ENCODE measurements at places on chromosomes 7 and 10.

DNA sequence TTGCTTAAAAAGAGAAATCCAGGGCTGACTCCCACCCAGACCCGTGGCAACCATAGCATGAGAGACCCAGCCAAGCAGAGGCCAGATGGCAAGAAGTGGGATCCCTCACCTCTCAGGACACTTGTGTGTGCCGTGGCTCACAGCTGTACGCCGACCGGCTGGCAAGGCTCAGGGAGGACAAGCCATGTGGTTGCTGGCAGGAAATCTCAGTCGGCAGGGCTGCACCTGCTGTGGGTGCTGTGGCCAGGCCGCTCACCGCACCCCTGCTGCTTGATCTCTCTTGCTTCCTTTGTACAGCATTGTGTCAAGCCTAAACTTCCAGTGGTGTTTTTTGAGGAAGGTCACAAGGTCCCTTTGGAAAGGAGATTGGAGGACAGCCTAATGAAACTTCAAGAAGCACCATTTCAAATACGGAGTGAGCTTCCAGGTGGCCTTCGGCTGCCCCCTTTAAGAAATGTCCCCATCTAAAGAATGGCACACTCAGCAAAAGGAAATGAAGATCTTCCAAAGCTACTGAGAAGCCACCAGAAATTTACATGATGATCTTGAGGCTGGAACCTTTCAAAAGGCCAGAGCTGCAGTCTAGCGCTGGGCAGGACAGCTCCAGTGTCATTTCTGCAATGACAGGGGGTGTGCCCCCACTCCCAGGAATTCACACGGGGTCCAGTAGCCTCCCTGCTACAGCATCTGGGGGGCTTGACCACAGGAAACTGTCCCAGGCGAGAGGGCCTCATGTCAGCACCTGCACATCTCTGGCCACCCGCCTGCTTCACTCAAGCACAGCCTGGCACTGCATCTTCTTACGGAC lies 409.0 kb upstream of the MGMT start:
- no peak for DNase-seq

DNA sequence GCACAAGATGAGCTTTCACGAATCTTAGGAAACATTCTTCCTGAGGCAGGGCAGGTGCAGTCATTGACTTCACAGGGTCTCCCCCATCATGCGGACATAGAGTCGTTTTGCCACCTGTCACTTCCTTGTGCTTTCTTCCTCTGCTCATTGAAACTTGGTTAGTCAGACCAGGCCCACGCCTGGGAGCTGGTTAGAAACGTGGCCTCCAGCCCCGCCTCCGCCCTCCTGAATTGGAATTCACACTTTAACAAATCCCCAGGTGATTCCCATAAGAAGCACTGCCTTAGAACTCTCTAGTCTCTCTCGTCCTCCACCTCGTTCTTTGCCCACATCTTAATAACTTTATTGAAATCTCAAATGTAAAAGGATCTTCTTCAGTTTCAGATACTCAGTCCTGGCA lies 265.5 kb upstream of the FZD8 start:
- DNase-seq = no peak

DNA sequence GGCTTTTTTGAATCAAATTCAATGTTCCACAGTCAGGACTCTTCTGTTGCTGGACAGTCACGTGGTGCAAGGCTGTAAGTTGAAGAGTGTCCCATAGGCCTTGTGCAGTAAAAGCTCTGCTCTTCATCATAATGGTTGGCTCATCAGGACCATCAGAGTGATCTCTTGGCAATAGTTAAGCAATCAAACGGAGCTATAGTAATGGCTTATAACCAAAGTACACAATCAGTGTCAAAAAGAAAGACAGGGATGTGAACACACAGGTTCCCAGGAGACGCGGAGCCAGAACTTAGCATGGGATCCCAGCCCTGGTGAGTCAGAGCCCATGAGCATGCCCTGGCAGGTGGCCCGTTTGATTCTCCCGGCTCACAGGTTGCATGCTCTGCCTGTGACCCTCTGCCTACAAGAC lies 10.8 kb upstream of the GPNMB start:
- no peak for DNase-seq

GRCh38 chr7:36011588-36011965 lies 141.5 kb upstream of the EEPD1 start:
- DNase-seq = no peak

DNA sequence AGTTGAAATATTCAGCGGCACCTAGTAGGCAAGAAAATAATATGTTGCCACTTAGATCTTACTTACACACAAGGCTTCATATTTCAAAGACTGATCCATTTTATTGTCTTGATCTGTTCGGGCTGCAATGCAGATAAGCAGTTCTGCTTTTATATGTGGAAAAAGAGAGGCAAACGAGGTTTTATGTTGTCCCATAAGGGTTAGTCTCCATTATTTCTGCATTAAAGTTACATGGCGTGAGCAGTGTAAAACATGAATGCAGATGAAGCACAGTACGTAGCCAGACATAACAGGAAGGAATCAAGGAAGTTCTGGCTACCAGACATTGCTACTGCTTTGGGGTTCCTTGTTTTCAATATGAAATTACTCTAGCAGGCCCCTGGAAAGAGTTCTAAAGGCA lies 224.8 kb downstream of the BBS9 start:
- DNase-seq = no peak

- no peak for DNase-seq
These were observed 88.0 kb downstream of the TMEM178B start for GRCh38 chr7:141161550-141162535.

DNA sequence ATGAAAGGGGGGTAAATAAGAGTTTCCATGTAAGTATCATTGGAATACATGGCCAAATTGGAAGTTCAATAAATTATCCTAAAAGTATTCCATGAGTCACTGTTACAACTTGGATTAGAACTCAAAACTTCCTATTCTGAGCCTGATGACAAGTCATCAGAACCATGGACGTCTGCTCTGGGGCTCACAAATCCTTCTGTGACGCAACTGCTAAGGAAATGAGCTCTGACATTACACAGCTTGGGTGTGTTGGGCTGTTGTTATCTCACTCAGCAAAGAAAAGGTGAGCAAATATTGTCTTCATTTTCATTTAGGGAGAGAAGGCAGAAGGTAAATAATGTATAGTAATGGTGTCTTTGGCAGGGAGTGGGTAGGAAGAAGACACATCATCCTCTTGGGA lies 214.8 kb upstream of the ADO start:
- DNase-seq = no peak

GRCh38 chr10:69646185-69647060 lies 16.4 kb downstream of the FAM241B start:
- DNase-seq = no peak

DNA sequence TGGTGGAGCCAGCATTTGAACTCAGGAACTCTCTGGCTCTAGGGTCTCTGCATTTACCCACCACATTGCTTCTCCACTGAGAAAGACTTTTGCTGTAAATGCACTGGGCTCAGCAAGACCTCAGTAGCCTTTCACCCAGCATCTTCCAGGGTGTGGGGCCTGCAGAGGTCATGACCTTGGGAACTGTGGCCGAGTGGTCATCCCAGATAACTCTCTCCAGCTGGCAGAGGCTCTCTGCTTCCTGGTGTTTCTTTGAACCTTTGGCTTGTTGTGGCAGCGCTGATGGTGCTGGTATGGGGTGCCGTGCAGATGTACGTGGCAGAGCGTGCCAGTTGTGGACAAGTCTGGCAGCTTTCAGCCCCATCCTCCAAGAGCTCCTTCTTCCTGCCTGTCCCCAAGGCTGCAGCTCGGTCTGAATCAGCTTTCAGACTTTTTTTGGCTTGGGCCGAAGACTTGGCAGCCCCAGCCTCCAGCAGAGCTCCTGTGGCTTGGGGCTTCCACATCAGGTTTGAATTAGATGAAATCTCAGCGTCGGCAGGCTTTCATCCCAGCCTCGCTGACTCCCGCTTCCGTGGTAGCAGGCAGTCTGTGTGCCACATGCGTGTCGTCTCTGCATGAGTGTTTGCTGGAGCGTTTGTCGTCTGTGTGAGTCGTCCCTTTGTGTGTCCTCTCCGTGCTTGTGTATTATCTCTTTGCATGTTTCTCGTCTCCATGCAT lies 21.5 kb downstream of the ADAMTS14 start:
- DNase-seq = no peak

DNA sequence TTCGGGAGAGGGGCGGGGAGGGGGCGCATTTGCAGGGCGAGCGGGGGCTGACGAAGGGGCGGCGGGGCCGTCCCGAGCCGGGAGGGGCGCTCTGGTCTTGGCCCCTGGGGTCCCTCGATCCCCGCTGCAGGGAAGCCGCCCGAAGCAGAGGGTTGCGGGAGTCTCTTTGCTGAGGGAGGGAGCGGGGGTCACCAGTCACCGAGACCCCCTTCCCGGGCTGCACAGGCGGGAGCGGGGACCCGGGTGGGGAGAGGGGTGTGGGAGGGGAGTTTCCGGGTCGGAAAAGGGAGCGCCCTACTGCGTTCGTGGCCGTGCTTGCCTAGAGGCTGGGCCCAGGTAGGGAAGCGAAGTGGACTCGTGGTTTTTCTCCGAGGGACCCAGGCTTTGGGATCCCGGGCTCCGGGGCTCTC lies 422 bp downstream of the AP1S1 start:
- DNase-seq = no peak

- no peak for DNase-seq
These were observed 120.3 kb downstream of the LMBR1 start for GRCh38 chr7:156772725-156773124.

DNA sequence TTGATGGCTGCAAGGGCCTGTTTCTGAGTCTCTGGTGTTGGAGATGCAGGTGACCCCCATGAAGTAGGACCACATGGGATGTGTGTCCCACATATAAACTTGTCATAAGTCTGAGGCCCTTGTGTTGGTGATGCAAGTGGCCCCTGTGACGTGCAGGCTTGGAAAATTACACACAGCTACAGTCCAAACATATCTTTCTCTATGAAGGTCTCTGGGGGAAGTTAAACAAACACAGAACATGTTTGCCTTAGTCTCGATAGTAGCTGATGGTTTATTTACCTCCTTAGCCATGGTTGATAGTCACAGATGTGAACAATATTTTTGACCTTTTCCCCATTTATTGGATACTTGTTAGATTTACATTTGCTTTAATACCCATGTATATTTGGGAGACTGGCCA lies 64.7 kb downstream of the ADCY1 start:
- no peak for DNase-seq

- DNase-seq = no peak
These were observed 332.1 kb upstream of the SORCS1 start for GRCh38 chr10:107496594-107496993.

DNA sequence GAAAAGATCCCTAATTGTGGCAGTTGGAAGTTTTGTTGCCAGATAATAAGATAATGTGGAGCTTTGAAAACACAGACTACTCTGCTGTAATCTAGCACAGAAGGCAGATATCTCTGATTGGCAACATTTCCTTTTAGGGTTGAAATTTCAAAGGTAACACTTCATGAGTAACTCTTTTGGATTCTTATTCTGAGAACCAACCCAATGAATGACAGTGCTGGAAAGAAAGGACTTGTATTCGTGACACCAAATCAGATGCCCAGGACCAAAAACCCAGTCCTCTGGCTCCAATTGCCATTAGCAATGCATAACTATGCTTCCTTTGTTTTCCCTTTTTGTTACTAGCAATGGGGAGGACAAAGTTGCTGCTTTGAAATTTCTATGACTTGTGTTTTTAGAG lies 41.0 kb upstream of the ELMO1 start:
- DNase-seq = no peak

- no peak for DNase-seq
These were observed 141.1 kb downstream of the DIP2C start for GRCh38 chr10:548238-548901.

DNA sequence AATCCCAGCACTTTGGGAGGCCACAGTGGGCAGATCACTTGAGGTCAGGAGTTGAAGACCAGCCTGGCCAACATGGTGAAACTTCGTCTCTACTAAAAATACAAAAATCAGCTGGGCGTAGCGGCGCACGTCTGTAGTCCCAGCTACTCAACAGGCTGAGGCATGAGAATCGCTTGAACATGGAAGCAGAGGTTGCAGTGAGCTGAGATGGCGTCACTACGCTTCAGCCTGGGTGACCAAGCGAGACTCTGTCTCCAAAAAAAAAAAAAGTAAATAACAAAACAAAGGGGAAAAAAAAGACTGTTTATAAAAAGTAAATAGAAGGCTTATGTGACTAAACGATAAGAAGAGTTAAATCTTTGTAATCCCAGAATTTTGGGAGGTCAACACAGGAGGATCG lies 15.0 kb upstream of the DNMBP start:
- DNase-seq = no peak

DNA sequence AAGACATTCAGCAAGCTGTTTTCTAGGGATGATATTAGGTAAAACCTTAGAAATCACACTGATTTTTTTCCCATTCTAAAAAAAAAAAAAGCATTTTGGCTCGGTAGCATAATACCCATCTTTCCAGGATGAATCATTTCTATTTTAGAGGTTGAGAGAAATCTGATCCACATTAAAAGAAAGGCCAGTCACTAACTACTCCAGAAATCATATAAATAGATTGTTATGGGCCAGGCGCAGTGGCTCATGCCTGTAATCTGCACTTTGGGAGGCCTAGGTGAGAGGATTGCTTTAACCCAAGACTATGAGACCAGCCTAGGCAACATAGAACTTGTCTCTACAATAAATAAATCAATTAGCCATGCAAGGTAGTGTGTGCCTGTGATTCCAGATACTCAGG lies 164.3 kb downstream of the BAMBI start:
- no peak for DNase-seq

DNA sequence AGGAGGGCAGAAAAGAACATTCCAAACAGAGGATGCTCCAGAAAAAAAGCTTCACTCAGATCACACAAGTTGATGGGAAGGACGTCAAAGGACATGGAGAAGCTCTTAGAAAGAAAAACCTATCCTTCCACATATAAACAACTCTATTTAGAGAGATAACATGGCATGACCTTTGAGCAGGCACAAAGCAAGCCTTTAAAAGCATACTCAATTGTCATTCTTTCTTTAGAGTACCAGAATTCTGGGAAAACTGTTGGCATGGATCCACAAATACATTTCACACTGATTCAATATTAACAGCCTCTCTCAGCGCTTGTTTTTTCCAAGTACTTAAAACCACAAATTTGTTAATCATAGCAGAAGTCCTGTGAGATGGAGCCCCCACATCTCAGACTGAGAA lies 7.3 kb upstream of the ABLIM1 start:
- DNase-seq = no peak

Measured in OCI-LY7 (cell line).